Stimulated activated CD4-positive, alpha-beta T cell treated with anti-CD3 and anti-CD28 coated beads, Interleukin-2, amount 100 ng/mL, for 4 hours (primary cell): ENCODE measurements at places on chromosomes 3 and 15.

GRCh38 chr15:80350941-80351610 lies 53.1 kb upstream of the ARNT2 start:
- no peak for DNase-seq

- no peak for DNase-seq
Observed at GRCh38 chr3:181290941-181291340, 301.4 kb upstream of the DNAJC19 start.

- DNase-seq = no peak
Observed at GRCh38 chr3:179822296-179822695, 169.5 kb downstream of the USP13 start.

DNA sequence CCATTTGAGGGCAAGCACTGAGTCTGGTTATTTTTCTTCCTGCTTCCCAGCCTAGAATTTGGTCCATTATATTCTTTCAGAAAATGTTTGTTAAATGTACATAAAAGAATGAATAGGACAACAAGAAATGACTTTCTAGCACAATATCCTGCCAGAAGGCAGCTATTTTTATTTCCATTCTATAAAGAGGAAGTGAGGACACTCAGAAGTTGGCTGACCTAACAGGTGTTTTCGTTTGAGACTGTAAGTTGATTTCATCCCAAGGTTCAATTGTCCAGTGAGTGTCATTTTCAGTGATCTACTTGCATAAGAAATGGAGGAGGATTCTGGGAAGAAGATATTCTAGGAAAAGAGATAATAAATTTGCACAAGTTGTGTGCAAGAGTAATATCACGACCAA lies 191.9 kb upstream of the POU1F1 start:
- no peak for DNase-seq

GRCh38 chr3:116870379-116870778 lies 160.8 kb downstream of the TUSC7 start:
- DNase-seq = no peak

DNA sequence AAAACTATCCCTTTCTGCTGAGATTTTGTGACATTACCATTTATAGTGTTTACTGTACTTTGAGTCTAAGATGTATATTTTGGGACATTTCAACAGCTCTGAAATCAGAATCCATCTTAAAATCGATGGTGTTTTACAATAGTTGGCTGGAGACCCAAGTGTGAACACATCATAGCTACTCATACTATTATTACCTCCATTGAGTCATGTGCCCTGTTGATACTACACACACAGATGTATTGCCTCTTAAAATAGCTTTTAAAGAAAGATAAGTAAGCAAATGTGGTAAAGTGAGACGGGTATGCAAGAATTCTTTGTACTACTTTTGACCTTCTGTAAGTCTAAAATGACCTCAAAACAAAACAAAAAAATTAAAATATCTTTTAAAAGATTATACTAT lies 6.7 kb downstream of the LMOD3 start:
- DNase-seq = no peak

GRCh38 chr3:42678447-42678846 lies 6.9 kb upstream of the KLHL40 start:
- DNase-seq = no peak

GRCh38 chr3:37715358-37715757 lies 146.3 kb upstream of the CTDSPL start:
- no peak for DNase-seq

DNA sequence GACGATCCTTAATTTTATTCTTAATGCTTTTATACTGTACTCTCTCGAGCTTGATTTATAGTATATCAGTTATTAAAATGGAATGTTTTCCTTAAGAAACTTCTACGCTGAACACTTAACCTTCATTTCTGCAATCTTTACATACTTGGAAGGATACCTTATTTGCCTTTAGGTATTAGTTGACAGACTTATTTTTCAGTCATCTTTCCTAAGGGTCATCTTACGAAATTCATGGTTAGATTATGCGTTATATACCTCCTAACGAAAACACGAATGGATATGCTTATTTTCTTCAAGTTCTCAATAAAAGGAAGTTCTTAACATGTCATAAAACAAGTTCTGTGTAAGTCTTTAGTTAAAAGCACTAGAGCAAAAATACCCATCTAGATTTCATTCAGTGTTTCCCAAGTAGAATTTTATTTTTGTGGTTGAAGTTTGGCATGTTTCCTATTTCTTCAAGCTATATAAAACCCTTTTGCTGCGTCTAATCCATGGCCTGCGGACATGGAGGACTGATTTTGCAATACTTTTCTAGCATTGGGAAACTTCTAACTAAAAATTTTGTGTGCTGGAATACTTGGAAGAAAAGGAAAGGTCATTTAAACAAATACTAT lies 231.3 kb downstream of the TP63 start:
- no peak for DNase-seq

DNA sequence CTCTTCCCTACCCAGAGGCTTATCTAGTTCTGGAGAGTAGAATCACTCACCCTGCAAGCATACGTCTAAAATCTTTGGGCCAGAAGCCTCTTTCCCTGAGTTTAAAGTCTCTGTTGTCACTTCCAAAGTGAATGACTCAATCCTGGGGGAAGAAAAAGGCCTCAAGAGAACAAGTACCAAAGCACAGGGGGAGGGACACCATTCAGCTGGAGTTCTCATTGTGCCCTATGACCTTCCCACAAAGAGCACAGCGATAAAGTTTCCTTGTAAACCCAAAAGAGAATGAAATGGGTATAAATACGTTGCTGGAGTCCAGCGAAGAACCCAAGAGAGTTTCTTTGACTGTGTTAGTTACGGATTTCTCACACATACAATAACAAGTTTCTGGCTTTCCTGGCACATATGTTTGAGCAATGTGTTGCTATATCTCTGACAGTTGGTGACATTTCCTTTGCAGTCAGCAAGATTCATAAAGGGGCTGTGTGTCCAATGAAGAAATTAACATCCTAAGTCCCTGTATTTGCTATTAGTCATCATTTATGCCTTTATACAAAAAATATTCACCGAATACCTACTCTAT lies 107.3 kb upstream of the PTPRG start:
- no peak for DNase-seq

DNA sequence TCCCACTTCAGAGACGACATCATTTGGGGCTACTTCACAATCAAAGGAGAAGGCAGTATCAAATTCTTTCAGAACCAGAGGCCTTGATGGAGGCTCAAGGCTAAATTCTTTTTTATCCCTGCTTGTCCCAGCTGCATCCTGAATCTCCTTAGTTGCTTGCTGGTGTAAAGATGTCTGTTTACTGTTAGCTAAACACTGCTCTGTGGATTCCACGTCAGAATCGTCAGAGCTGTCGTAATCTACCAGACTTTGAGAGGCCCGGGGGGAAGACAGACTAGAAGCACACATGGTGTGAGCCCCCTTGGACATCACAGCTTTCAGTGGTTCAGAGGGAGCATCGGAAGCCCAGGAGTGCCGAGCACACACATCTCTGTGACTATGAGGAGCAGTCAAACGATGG lies 32.6 kb downstream of the LINS1 start:
- no peak for DNase-seq

DNA sequence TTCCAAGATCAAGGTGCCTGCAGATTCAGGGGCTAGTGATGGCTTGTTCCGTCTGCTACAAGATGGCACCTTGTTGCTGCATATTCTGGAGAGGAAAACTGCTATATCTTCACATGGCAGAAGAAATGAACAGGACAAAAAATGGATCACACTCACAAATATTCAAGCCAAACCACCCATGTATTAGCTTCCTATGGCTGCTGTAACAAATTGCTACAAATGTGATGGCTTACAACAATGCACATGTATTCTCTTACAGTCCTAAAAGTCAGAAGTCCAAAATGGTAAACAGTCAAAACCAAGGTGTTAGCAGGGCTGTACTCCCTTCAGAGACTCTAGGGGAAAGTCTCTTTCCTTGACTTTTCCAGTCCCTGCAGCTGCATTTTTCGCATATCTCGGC lies 55.8 kb downstream of the TRIM42 start:
- no peak for DNase-seq
